ENCODE measurements at places on chromosomes 7 and 10. TPM values are rescaled to one million over a fixed set of nuclear protein-coding genes. Genes with fewer than 3 reads are reported as not detected.
A peak's percentile ranks its signal among the peaks of the same experiment; 100 is the strongest.

DNA sequence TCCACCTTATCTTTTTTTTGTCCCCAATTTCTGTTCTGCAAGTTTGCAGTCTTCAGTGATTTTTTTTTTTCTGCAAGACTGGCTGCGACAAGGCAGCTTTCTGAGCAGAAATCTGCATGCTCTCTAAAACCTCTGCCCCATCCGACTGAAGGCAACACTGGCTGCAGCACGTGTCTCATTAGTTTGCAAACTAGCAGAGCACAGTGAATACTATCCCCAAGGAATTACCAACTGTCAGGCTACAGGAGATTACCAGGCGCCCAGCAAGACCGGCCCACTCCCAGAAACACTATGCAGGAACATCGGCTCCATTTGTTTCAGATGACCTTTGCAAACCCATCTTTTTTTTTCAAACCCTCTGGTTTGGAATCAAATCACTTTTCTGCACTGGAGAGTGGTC is 538.8 kb downstream of the SORCS1 start:
- no peak overlapping the region for H3K4me3 ChIP-seq
- no peak for DNase-seq
- H3K27ac ChIP-seq, result no peak overlapping the region
- no peaks in the 10 kb centered on the region for H3K36me3 ChIP-seq
- H3K27me3 ChIP-seq, result no peaks in the 10 kb centered on the region

DNA sequence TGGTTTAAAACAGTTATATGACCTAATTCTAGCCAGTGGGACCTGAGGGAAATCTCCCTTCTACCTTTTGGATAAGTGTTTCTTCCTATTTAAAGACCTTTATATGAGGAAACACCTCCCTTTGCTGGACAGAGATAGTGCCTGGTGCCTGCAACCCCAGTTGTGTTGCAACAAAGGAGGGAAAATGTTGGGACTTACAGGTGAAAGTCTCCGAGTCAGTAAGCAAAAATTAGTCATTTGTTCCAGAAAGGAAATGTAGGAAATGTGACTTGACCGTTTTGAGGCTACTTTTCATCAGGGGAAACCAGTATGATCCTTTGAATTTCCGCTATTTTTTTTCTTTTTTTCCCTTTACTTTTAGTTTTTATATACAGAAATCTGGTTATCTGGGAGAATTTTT is 165.5 kb downstream of the DKK1 start:
- no peaks in the 10 kb centered on the region for H3K4me1 ChIP-seq
- no peak overlapping the region for H3K4me3 ChIP-seq
- peak; percentile 49 for DNase-seq
- no peaks in the 10 kb centered on the region for H3K27me3 ChIP-seq

DNA sequence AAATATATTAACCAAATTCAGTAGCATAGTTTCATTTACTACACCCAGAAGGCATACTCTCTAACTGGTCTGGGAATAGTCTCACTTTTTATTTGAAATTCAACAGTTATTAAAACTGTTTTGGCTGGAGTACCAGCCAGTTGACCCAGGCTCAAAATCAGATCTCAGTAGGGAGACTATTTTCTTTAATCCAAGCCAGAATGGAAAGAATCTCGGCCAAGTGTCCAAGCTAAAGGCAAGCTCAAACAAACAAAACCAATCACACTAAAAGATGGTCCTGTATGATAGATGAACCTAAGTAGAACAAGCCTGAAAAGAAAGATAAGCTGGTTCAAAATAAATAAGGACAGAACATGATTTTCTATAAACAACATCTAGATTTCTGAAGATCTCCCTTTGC is 259.6 kb upstream of the POM121L12 start:
- no peaks in the 10 kb centered on the region for H3K36me3 ChIP-seq
- no peaks in the 10 kb centered on the region for H3K4me1 ChIP-seq
- H3K4me3 ChIP-seq, result no peak overlapping the region
- no peak overlapping the region for H3K27ac ChIP-seq
- DNase-seq, result no peak

DNA sequence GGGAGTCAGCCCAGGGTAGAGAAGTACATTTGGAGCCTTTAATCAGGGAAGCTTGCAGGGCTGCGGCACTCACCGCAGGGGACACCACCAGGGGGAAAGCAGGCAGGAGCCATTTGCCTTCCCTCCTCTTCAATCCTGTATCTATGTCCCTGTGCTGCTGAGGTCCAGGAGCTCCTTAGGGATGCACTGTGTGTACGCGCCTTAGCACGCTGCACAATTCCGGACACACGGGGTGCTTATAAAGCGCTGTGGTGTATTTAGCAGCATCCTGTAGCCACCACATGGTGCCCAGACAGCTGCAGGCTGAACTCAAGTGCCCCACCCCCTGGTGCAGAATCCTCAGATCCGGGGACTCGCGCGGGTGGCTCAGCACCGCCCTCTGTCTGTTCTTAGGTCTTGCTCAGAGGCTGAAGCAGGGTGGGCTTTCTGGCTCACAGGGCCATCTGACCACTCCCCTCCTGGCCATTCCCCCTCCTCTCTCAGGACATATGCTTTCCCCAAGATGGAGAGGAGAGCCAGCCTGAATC is 421.4 kb downstream of the SDK1 start:
- no peak overlapping the region for H3K4me3 ChIP-seq
- no peak for DNase-seq
- no peaks in the 10 kb centered on the region for H3K4me1 ChIP-seq
- no peaks in the 10 kb centered on the region for H3K27me3 ChIP-seq

- no peak overlapping the region for H3K4me3 ChIP-seq
- H3K27ac ChIP-seq, result no peak overlapping the region
- H3K27me3 ChIP-seq, result peaks cover 83% of the 10 kb centered on the region
- H3K4me1 ChIP-seq, result no peaks in the 10 kb centered on the region
- no peak for DNase-seq
These were observed 127.7 kb downstream of the ADCY1 start for GRCh38 chr7:45701701-45702510.

GRCh38 chr10:92267343-92267742 is 23.5 kb downstream of the CPEB3 start:
- no peaks in the 10 kb centered on the region for H3K27me3 ChIP-seq
- no peaks in the 10 kb centered on the region for H3K4me1 ChIP-seq
- no peak for DNase-seq
- no peak overlapping the region for H3K4me3 ChIP-seq
- peaks cover 4% of the 10 kb centered on the region for H3K36me3 ChIP-seq

DNA sequence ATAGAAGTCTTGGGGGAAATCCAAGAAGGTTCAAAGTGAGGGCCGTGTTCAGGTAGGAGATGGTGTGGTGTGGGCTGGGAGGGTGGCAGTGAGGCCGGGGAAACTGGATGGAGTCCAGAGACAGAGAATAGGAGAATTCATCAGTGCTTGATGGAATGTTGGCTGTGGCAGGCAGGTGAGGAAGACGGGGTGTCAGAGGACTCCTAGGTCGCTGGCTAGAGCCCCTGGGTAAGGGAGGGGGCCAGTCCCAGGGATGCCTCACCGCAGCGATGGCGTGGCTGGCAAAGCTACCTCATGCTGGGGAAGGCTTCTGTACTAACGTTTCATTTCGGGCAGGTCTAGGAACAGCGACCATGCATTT is 373.0 kb downstream of the RPS24 start:
- peaks cover 39% of the 10 kb centered on the region for H3K27me3 ChIP-seq
- DNase-seq, result no peak
- H3K4me3 ChIP-seq, result peak overlapping the region; percentile 62

DNA sequence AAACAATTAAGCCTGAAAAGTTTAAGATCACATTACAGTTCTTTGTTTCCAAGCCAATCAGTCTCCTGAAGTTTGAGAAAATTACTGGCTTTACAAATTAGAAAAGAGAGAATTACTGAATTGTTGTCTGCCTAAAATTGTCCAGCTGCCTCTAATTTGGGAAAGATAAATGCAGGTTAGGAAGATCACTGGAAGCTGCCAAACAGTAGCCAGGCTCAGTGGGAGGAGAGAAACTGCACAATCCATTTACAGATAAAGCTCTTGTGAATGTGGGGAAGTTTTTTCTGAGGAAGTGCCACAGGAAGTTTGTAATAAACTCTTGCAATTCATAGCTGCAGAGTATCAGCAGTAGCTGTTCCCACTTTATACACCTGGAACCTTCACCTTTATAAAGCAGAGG is 100.7 kb downstream of the IQUB start:
- no peaks in the 10 kb centered on the region for H3K4me1 ChIP-seq
- no peaks in the 10 kb centered on the region for H3K36me3 ChIP-seq
- no peaks in the 10 kb centered on the region for H3K27me3 ChIP-seq

DNA sequence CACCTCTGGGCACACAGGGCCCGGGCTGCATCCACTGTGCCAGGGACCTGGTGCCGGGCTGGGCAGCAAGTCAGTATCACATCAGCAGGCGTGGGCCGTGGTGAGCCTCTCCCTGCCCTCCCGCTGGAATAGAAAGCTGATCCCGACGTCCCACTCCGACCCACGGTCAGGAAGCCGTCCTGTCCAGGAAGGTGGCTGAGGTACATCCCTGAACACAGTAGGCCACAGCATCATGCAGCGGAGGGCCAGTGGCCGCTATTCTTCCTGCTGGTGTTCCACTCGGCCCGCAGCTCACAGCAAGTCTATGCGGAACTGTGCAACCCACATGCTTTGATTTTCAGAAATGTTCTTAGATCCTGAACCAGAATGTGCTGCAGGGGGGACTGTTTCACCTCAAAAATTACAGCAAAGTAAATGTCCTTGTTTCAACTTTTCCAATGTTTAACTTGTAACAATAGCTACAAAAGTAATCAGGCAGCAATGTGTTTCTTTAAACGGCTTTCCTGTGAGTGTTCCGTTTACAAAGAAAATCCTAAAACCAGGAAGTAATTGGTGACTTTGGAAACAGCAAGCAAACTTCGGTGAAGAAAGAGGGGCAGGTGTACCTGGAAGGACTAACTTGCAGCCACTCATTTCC is 676 bp upstream of the GPR146 start:
- peaks cover 11% of the 10 kb centered on the region for H3K4me1 ChIP-seq
- no peak for DNase-seq
- H3K4me3 ChIP-seq, result peak overlapping the region; percentile 68

DNA sequence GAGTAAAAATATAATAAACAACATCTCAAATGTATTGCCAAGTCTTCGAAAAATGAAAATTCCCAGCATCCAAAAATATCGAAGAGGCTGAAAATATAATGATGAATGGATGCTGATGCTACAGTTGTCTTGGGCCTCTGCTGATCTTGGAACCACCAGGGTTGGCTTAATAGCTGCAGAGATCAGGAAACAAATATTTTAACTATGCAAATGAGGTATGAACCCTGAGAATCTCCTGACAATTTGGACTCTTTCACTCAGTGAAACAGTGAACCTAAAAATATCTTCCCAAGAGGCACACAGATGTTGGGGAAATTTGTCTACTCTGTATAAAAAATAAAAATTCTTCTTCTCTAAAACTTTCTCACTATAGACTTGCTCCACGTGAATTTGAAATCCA is 97.7 kb upstream of the EGFR start:
- H3K36me3 ChIP-seq, result no peaks in the 10 kb centered on the region
- H3K4me3 ChIP-seq, result no peak overlapping the region
- H3K27ac ChIP-seq, result no peak overlapping the region
- H3K27me3 ChIP-seq, result no peaks in the 10 kb centered on the region

- peak overlapping the region; percentile 75 for H3K27ac ChIP-seq
- no peak overlapping the region for H3K4me3 ChIP-seq
- peaks cover 7% of the 10 kb centered on the region for H3K4me1 ChIP-seq
- peaks cover 6% of the 10 kb centered on the region for H3K36me3 ChIP-seq
- H3K27me3 ChIP-seq, result no peaks in the 10 kb centered on the region
These were observed 169.7 kb upstream of the PHYHIPL start for GRCh38 chr10:59006511-59007306.

- DNase-seq, result no peak
- H3K4me3 ChIP-seq, result no peak overlapping the region
- H3K27me3 ChIP-seq, result no peaks in the 10 kb centered on the region
- peaks cover 36% of the 10 kb centered on the region for H3K36me3 ChIP-seq
These were observed 92.4 kb downstream of the ACTR3B start for GRCh38 chr7:152851881-152852417.

DNA sequence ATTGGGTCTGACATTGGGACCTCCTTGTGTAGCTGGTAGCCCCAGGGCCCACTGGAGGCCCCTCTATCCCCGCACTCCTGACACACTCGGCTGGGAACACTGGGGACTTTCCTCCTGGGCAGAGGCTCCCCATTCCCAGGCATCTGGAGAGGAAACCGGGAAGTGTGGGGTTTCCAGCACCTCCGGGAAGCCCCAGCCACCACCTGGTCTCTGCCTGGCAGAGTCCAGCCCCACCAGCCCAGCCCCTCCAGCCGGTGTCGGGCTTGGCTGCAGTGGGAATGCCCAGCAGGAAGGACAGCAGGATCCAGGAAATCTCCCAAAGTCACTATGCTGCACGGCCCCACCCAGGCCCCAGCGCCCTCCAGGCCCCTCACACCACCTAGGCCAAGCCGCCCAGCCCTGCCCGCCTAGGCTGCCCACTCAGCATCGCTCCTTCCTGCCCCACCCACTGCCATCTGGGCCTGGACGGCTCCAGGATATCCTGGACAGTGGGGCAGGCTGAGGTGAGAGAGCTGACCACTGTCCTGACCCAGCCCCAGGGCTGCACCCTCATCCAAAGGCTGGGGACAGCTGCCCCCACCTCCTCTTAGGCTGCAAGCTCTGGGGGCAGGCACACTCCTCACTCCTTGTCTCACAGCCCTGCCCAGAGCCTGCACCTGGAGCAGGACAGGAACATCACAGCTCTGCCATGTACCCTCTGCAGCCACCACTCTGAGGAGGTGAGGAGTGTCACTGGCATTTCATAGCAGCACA is 11.8 kb downstream of the RASGEF1A start:
- peaks cover 20% of the 10 kb centered on the region for H3K4me1 ChIP-seq
- no peaks in the 10 kb centered on the region for H3K27me3 ChIP-seq
- no peak for DNase-seq
- no peaks in the 10 kb centered on the region for H3K36me3 ChIP-seq
- H3K27ac ChIP-seq, result no peak overlapping the region

GRCh38 chr7:69217516-69218350 is 380.5 kb upstream of the AUTS2 start:
- DNase-seq, result no peak
- no peak overlapping the region for H3K27ac ChIP-seq
- no peak overlapping the region for H3K4me3 ChIP-seq

DNA sequence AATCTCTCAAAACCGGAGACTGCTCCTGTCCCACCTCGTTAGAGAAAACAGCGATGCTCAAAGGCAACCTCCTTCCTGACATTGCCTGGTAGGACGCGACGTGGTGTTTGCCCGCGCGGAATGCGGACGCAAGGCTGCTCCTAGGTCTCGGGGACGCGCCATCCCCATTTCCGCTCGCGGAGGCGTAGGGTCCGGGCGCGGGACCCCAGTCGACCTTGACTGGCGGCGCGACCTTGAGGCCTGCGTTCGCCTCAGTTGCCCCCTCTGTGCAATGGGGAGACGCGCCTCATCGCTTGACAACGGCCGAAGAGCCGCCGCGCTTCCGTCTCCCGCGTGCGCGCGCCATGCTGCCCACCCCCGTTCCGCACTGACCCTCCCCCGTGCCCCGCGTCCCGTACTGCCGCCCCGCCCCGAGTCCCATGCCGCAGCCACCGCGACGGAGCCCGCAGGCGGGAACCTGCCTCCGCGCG is 412 bp upstream of the PPIA start:
- DNase-seq, result peak; percentile 59
- no peaks in the 10 kb centered on the region for H3K27me3 ChIP-seq
- peak overlapping the region; percentile 98 for H3K27ac ChIP-seq

MMS19 gene
- 67.0 TPM for total RNA-seq

PTPRZ1 gene
- 9.8 TPM for total RNA-seq

DPP6 gene
- not detected for total RNA-seq

ZNF467 gene
- total RNA-seq, result 3.2 TPM

SPDYE6 gene
- total RNA-seq, result not detected

TMEM140 gene
- not detected for total RNA-seq

NKX6-2 gene
- not detected for total RNA-seq

ELN gene
- not detected for total RNA-seq

BRAT1 gene
- total RNA-seq, result 15.4 TPM

LBX1 gene
- total RNA-seq, result not detected

CYP17A1 gene
- not detected for total RNA-seq

TSPAN13 gene
- 14.1 TPM for total RNA-seq

WDFY4 gene
- not detected for total RNA-seq

NPFFR1 gene
- not detected for total RNA-seq

STK32C gene
- total RNA-seq, result 20.7 TPM

CALML5 gene
- not detected for total RNA-seq
